ENCODE measurements at places on chromosomes 3 and 15.

- no peak for DNase-seq
Observed at GRCh38 chr3:116067326-116067725, 378.0 kb downstream of the LSAMP start.

DNA sequence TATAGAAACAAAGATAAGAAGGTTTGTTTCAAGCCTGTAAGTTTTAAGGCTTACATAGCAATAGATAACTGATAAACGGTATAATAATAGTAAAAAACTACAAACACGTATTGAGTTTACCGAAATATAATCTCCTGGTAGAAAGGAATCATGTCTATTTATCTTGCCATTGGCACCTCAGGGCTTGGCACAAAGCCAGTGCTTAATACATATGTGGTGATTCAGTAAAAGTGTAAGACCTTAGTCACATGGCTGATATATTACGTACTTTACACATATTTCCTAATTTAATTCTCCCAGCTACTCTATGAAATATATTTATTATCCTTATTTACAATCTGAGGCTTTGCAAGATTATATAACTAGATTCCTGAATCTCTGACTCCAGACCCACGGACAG lies 32.0 kb upstream of the SLCO3A1 start:
- no peak for DNase-seq

DNA sequence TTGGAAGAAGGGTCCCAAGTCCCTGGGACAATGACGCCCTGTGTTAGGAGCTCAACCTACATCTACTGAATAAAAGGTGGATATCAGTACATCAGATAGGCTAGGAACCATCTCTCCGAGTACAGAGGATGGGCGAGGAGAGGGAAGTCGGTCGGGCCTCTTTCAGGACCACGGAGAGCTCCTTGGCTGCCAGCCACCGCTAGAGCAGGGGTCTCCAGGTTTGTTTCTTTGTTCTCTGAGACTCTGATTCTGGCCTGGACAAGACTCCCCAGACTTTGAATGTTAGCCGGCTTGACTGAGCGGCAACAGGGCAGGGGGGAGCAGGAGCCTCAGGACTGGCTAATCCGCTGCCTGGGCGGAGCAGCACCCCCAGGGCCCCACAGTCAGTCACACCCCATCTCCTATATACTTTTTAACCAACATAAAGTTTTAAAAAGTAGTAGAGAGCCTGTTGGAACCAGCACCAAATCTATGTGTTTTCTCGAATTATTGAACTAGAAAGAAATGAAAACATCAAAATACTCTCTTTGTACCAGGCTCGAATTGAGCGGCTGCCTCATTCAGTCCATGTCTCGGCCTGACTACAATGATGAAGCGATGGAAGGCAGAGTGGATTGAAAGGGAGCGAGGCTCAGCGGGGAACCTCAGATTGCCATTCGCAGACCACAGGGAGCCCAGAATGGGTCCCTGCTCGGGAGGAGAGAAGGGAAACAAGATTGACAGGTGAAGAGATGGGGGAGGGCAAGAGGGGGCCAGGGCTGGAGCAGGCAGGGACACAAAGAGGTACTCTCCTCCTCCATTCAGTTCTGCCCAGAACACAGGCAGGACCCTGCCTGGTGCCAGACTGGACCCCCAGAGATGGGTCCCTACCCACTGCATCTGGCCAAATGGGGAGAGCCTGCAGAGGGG lies 131.6 kb downstream of the TPRA1 start:
- DNase-seq = peak; percentile 19

GRCh38 chr3:135992072-135992471 lies 26.5 kb downstream of the PPP2R3A start:
- DNase-seq = peak; percentile 2

DNA sequence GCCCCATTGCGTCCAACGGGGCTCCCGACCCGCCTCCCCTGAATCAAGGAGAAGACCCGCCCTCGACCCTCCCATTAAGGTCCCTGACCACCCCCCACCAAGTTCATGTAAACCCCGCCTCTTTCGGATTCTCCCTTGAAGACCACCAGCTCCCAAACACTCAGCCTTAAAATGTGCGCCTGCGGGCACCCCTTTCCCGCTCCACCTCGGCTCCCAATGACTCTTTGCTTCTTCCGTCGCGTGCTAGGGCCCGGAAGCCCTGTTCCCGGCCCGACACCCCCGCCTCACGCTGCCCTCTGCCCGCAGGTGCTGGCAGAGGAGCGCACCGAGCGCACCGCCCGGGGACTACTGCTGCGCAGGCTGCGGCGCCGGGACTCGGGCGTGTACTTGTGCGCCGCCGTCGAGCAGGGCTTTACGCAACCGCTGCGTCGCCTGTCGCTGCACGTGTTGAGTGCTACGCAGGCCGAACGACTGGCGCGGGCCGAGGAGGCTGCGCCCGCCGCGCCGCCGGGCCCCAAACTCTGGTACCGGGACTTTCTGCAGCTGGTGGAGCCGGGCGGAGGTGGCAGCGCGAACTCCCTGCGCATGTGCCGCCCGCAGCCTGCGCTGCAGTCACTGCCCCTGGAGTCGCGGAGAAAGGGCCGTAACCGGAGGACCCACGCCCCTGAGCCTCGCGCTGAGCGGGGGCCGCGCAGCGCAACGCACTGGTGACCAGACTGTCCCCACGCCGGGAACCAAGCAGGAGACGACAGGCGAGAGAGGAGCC lies 2.7 kb upstream of the LSMEM2 start:
- peak; percentile 57 for DNase-seq

DNA sequence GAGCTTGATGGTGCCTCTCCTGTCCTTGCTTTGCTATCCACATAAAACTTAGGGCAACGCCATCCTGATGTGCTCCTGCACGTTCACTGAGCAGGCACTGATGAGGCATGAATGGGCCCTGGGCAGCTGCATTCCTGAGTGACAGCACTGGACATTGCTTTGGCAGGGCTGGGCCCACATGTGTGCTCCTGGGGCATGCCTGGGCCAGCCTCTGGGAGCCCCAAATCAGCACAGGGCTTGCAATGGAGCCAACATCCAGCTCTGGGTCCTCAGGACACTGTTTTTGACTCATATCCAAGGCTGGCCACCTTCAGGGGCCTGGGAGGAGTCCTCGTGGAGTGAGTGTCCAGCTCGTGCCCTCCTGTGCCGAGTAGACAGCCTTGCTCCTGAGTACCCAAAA lies 5.9 kb upstream of the TKT start:
- no peak for DNase-seq

DNA sequence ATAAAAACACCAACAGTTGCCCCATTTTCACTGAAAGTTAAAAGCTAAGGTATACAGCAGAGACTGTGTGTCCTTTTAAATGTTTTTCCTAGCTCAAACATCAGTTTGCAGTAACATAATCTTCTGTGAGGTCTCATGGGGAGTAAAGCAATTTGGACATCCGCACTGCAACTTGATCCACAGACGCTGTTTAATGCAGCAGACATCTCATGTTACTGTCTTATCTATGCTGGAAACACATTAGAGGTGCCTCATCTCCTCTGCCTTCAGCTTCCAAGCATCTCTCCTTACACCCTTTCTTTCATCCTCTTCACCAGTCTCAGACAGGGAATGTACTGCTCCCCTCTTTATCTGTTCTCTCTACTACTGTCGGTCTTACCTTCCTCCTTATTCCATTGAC lies 53.7 kb upstream of the ATP11B start:
- DNase-seq = no peak

- no peak for DNase-seq
Observed at GRCh38 chr3:67661089-67661488, 6.7 kb upstream of the SUCLG2 start.

DNA sequence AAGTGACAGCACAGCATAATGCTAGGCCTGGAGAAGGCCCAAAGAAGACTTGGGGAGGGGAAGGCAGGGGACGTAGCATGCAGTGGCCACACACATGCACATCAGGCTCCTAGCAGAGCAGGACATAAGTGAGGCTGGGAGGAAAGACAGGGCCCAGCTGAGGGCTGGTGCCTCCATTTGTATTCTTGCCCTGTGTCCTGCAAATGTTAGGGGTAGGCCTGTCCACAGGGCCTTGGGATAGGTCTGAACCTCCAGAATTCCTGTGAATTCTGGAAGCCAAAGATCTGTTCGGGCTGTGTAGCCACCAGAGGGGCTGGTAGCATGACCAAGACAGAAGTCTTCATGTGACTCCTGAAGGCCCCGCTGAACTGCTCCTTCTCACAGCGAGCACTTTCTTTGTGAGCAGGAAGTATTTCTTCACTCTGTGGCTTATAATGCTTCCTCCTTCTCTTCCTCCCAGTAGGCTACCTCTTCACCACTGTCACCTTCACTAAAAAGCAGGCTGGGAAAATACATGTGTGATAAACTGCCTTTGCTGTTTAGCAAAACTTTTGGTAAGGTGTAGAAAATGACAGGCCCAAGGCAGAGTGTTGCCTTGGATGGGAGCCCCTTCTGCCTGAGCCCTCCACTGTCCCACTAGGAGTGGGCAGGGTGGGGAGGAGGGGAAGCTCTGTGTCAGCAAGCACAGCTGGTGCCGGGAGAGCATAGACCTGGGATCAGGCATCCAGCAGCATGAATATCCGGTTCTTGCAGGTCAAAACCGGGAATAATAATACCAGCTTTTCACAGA lies 8.4 kb downstream of the CERS3 start:
- DNase-seq = no peak

- no peak for DNase-seq
Observed at GRCh38 chr3:176951144-176951543, 246.1 kb downstream of the TBL1XR1 start.

DNA sequence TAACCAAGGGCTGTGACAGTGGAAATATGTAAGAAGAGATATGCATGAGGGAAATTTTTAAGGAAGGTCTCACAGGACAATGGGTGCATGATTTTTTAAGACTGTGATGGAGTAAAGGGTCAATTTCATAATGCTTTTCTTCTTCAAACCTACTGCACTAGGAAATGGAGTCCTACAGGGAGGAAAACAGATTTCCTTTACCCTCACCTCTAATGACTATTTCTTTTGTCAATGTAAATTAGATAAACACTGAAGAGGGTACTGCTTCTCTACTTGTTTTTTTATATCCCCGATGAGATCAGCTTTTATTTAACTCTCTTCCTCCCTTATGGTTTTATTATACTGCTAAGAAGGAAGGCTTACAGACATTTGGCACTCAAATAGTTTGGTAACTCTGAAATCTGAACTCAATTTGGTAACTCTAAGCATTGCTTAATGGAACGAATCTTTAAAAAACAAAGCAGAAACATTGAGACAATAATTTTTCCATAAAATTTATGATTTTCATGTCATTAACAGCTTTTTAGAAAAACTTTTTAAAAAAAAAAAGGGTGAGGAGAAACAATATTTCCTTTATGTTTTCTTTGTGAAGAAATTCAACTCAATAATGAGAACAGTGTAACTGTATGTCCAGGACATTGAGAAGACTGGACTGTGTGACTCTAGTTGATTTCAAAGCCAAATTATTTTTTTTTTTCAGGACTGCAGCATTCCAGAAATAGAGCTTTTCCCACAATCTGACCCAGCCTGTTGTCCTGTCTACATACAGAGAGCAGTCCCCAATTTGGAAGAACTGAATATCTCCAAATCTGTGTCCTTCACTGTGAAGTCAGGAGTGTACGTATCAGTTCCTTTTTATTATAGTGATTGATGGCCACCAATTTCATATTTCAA lies 64.4 kb downstream of the CRYBG3 start:
- DNase-seq = no peak

DNA sequence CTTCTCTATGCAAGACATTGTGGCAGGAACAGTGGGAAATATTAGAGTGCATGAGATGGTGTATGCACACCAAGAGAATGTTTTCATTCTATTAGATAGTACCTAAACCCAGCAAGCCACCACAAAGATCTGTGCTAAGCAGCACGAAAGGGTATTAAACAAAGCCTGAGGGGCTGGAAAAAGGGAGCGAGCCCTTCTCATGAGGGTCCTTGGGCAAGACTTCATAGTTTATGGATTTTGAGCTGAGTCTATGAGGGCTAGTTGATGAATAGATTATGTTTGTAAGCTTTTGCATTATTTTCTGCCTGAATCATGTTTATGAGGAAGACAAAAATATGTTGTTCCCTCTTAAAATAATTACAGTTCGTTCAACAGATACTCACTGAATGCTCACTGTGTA lies 9.4 kb upstream of the ACTC1 start:
- DNase-seq = no peak

- no peak for DNase-seq
Observed at GRCh38 chr15:75761446-75762356, 49.1 kb upstream of the CSPG4 start.

- no peak for DNase-seq
Observed at GRCh38 chr15:93042691-93043378, 46.2 kb downstream of the RGMA start.

DNA sequence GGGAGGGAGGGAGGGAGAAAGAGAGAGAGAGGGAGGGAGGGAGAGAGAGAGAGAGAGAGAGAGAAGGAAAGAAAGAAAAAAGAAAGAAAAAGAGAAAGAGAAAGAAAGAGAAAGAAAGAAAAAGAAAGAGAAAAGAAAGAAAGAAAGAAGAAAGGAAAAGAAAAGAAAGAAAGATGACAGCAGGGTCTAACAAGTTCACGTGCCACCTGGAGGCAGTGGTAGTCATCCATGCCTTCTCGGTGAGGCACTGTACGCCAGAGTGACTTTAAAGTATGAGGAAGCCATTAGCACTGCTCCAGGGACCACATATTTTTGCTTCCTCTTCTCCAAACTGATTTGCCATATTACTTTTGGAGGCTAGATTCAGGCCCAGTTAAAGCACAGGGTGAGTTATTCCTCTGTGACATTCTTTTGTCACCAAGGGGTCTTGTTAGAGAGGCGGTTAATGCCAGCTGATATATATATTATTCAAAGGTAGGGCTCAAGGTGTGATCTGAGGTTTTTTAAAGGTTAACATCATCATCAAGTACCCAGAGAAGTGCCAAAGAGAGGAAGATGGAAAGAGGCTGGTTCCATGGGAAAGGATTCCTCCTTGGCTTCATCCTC lies at the start of gene HTR3D:
HTR3D (plus strand) TSS at position 556 of the 606 bp plus-strand sequence; CDS start at position 556, 0 bp downstream.
- no peak for DNase-seq

DNA sequence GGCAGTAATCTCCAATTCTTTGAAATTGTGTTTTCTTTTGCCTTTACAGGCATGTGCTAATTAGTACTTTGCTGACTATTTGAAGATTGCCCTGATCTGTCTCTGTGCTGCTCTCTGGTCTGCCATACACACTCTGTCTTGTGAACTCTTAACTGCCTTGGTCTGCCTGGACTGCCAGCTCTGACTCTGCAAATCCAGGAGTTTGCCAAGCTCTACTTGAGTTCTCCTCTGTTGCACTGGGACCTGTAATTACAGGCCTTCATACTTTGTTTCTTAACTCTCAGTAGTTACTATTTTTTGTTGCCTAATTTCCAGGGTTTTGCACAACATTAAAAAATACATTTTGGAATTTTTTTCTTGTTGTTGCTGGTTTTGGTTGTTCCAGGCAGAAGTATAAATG lies 155.0 kb downstream of the RSRC1 start:
- no peak for DNase-seq

GRCh38 chr3:29284497-29284896 lies 3.6 kb downstream of the RBMS3 start:
- DNase-seq = no peak

- peak; percentile 55 for DNase-seq
Observed at GRCh38 chr15:42084465-42085235, 9.7 kb downstream of the PLA2G4D start.

GRCh38 chr15:70491201-70491621 lies 272.1 kb downstream of the UACA start:
- peak; percentile 50 for DNase-seq

GRCh38 chr3:81378552-81379293 lies 382.7 kb downstream of the GBE1 start:
- DNase-seq = no peak

GRCh38 chr15:52498706-52499105 lies 30.0 kb downstream of the MYO5A start:
- no peak for DNase-seq

All from stimulated activated CD4-positive, alpha-beta T cell treated with anti-CD3 and anti-CD28 coated beads, Interleukin-15, amount 100 ng/mL, for 24 hours (primary cell).